Thymus (tissue), 14 donors: ENCODE measurements at places on chromosomes 6 and 20.

- no peak for DNase-seq
Measured at GRCh38 chr6:74870403-74870802, 335.4 kb downstream of the COL12A1 start.

GRCh38 chr6:158810155-158811095 is 8.7 kb downstream of the EZR start:
- DNase-seq, result no peak

GRCh38 chr6:160218810-160219209 is 39.8 kb downstream of the SLC22A2 start:
- no peak for DNase-seq

- no peak for DNase-seq
Measured at GRCh38 chr6:141488488-141488887, 644.2 kb upstream of the GJE1 start.

DNA sequence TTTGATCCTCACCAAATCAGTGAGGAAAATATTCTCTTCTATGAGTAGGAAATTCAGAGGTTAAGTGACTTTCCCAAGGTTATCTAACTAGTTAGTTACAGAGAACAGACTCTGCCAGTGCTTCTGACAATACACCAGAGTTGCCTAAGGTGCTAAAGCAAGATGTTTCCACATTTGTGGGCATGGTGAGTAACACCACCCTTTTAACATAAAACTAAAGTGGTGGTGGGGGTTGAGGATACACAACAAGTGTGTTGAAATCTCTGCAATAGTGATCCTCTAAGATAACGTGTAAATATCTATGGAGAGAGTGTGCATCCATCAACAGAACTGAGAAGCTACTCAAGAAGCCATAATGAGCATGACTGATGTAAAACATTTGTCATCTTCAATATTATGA is 11.7 kb downstream of the VNN2 start:
- no peak for DNase-seq

DNA sequence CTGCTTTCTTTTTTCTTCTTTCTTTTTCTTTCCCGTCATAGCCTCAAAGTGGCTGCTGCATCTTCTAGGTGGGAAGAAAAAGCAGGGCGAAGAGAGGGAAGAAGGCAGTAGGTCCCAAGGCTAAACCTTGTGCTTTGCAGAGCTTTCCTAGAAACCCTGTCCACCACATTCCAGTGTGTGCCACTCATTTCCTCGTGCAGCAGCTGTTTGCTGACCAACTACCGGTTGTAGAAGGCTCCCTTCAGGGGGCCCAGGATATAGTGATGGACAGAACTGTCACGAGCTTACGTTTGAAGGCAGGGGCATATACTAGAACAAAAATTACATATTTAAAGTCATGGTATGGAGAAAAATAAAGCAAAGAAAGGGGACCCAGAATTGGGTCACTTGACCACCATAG is 103.0 kb downstream of the SASH1 start:
- no peak for DNase-seq

- DNase-seq, result no peak
Measured at GRCh38 chr6:155949256-155949655, 493.6 kb upstream of the NOX3 start.

DNA sequence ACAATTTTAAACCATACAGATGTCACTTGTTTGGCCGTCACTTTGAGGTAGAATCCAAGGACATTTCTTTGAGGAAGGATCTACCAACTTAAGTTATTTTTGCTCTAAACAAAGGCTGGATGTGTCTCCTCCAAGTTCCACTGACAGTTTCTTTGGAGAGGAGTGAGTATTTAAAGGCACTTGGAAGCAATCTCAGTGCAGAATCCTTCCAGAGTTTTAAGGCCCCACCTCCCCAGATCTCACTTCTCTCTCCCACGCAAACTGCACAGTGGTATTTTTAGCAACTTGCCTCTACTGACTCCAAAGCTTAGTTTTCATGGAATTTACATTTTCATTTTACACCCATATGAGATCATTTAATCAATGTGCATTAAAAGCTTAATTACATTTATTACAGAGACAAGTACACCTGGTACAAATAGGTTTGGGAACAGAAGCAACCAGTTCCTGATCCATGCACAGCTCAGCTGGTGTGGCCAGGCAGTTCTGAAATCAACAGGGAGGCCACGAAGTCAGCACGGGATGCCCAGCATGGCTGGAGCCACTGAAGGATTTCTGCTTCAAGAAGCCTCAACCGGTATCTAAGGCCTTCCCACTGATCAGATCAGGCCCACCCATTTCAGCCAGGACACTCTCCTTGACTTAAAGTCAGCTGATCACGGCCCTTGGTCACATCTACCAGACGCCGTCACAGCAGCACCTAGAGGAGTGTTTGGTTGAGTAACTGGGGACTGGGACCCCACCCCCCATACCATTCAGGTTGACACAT is 109.8 kb downstream of the SYCP2 start:
- DNase-seq, result no peak

GRCh38 chr6:82185948-82186535 is 61.5 kb downstream of the IBTK start:
- no peak for DNase-seq

DNA sequence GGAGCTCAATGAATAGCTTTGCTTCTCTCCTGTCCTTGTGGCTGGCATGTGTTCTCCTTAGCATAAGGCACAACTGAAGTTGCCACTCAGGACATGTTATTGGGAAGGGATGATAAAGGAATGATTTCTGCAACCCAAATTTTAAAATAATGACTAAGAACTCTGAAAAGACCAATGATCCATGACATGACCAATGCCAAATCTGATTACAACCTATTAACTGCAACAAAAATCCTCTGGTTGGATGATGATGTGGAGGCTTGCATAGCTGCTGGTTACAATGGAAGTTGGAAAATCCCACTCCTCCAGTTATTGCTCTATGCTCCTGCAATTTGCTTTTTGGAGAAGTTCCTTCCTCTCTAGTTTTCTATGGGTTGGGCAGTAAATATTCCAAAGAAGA is 63.4 kb upstream of the FBXL4 start:
- no peak for DNase-seq

DNA sequence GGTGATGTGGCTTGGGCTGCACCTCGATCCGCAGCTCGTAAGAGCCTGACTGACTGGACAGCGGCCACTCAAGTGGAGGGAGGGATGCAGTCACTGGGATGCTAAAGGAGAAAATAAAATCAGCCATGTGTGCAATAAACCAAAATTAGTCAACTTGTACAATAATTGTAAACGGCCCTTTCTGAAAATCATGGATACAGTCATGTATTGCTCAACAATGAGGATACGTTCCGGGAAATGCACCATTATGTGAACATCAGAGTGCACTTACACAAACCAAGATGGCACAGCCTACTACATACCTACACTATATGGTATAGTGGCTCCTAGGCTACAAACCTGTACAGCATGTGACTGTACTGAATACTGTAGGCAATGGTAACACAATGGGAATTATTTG is 25.7 kb downstream of the NFATC2 start:
- no peak for DNase-seq

- no peak for DNase-seq
Measured at GRCh38 chr20:38046572-38046971, 13.0 kb downstream of the RPRD1B start.

- no peak for DNase-seq
Measured at GRCh38 chr6:13470238-13471140, 16.9 kb downstream of the GFOD1 start.

DNA sequence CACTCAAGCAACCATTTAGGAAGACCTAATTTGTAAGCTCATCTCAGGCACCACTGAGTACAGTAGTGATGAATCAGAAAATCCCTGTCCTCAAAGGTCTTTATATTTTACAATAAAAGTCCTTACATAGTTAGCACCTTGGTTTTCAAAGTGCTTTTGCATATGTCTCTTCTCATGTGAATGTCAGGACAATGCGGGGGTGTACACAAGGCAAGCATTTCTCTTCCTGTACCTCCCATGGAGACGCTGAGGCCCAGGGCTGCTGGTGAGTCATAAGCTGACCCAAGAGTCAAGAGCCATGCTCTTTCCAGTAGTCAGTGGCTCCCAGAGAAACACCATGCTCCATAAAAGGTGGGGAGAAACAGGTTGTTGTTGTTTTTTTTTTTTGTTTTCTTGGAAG is 174.0 kb downstream of the GJA10 start:
- DNase-seq, result no peak

- peak; percentile 80 for DNase-seq
Measured at GRCh38 chr6:33744001-33744848, 2.5 kb downstream of the IP6K3 start.

DNA sequence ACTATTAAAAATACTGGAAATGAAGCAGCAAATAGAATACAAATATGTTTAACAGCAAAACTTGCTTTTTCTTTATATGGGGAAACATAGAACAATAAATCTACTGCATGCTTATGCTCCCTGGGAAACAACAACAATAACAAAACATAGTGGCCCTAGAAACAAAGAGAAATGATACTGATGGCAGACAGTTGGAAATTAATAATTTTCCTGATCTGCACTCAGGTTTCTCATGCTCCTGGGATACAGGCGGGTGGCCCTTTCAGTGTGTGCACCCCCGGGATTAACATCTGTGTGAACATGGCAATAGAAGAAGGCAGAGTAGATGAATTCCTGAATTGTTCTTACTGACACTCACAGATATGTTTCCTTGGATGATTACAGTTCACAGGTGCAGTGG is 209.2 kb upstream of the TBX18 start:
- DNase-seq, result no peak

DNA sequence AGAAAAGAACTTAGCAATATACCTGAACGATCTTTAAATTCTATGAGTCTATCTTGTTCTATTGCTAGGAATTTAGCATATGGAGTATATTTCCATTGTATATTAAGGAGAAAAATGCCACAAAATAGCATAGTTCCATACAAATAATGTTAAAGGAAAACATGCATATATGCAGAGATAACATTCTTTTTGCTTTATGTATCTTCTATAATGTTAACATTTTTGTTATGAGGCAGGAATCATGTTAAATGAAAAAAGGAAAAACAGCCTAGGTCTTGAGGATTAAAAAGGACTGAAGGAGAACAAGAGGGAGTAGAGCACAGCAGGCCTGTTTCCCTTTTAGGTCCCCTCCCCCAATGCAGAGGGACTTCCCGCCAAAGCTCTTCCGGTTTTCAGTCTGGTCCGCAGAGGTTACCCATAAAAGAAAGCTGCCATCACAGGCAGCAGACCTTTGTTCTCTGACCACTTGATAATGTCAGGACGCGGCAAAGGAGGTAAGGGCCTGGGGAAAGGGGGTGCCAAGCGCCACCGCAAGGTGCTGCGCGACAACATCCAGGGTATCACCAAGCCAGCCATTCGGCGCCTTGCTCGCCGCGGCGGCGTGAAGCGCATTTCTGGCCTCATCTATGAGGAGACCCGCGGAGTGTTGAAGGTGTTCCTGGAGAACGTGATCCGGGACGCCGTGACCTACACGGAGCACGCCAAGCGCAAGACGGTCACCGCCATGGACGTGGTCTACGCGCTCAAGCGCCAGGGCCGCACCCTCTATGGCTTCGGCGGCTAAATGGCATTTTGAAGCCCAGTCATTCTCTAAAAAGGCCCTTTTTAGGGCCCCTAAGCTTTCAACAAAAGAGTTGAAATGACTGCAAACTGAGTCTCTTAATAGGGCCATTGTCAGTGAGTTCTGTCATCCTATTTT is 108.4 kb upstream of the PRSS16 start:
- DNase-seq, result no peak

- no peak for DNase-seq
Measured at GRCh38 chr6:37060195-37060559, 54.7 kb downstream of the FGD2 start.

DNA sequence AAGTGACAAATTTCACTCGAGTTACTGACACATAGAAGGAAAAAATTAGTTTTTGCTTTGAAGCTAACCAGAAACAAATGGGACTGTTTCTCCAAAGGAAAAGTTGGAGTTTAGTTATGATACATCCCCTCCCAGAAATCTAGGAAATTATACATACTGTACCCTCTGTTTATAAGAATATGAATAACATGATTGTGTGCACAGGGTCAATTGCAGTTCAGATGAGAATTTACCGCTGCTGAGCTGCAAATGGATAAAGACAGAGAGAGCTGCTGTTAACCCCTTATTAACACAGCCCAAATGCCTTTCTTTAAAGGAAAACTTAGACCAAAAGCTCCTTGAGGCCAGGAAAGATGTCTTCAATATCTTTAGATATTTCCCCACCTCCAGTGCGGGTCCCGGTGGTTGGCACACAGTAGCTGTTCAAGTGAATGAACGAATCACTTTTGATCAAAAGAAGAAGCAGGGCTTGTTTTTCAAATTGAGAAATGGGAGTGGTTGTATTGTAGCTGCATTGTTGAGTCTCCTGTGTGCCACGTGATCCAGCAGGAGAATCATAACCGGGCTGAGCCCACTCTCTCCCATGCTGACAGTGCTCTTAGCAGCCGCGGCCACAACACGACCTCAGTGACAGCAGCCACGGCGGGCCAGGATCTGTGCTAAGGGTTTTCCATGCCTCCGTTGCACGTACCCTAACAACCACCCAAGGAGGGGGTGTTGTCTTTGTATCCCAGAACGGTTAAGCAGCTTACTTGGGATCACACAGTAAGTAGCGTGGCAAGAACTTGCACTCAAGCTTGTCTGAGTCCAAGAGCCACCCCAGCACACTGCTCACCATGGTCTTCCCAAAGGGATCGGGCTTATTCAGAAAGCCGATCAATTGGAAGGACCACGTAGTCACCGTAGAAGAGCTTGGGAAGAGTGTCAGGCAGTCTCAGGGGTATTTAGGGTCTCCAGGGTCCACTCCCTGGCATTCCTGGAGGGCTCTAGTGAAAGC is 53.5 kb upstream of the BMP6 start:
- DNase-seq, result no peak

DNA sequence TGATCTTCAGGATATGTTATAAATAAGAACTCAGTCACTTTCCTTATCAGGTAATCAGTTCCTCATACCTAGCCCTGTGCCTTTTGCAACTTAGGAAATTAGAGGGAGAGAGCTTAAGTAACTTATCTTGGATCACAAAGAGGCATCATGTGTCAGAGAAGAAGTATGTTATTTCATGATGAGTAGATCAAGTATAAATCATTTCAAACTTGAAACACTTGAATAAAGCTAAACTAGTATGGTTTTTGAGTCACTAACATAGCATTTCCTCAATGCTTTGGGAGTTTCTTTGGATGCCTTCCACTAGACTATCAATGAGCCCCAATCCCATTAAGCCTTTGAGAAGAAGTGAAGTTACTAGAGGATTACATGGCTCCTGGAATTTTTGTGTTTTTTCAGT is 102.6 kb upstream of the TNFAIP3 start:
- DNase-seq, result no peak

- DNase-seq, result no peak
Measured at GRCh38 chr6:33638556-33638955, 17.4 kb downstream of the ITPR3 start.

DNA sequence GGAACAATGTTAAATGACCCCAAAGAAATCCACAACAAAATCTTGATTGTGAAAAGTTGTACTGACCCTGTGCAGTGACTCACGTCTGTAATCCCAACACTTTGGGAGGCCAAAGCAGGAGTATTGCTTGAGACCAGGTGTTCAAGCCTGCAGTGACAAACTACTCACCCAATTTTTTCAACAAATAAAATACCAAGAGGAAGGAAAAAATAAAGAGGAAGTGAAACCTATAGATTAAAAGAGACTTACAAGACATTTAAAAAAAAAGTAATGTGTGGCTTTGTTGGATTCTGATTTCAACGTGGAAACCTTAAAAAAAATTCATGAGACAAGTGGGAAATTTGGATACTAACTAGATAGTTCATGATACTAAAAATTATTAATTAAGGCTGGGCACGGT is 31.9 kb downstream of the GINS1 start:
- no peak for DNase-seq

GRCh38 chr20:50394569-50394968 is 115.6 kb upstream of the PTPN1 start:
- DNase-seq, result no peak
